ENCODE measurements at places on chromosomes 3 and 15.
A peak's percentile ranks its signal among the peaks of the same experiment; 100 is the strongest.

- no peak for DNase-seq
Observed at GRCh38 chr15:29998033-29998432, 84.7 kb upstream of the GOLGA8J start.

DNA sequence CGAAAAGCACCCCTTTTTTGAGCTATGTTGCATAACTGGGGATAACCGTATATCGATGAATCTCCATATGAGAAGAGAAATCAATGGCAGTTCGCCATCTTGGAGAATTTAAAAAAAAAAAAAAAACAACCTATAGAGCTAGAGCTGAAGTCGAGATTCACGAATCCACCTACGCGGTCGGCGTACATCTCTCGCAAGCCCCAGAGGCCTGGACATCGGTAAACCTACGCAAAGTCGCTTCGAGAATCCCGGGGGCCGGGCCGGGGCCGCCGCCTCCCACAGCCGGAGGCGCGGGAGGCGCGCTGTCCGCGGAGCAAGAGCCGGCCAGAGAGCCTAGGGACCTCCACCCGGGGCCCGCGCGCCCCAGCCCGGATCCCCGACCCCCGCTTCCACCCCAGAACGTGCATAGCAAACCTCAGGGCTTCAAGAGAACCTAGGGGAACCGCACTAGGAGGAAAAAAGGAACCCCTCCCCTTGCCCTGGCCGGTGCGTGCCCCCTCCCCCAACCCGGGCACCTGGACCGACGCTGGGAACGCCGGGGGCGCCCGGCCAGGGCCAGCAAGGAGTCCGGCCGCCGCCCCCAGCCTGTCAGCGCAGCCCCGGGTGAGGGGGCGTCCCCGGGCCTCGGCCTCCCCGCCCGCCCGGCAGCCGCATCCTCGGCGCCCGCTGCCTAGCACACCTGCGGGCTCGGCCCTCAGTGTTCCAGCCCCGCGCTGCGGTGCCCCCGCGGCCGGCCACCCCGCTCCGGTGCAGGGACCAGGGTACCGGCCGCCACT, 567 bp downstream of the PFN2 start:
- no peak for DNase-seq

DNA sequence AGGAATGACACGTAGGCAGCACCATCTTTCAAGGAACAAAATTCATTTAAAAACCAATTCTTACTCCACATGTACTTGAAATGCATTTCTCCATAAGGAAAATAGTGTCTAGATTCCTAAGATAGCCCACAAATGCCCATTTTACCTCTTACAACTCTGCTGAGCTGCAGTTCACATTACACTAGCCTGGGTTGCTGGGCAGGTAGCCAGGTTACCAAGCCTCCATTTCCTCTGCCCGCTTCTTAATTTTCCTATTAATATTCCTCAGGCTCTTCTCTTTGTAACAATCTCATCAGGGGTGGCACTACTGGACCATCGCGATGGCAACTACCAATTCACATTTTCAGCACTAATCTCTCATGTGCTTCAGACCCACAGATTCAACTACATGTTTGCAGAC, 10.8 kb downstream of the ATP13A3 start:
- DNase-seq = no peak

- peak; percentile 78 for DNase-seq
Observed at GRCh38 chr3:138348754-138349739, 668 bp downstream of the MRAS start.

GRCh38 chr15:73233623-73234022, 135.1 kb downstream of the HCN4 start:
- DNase-seq = no peak

GRCh38 chr3:99084826-99085225, 183.3 kb upstream of the DCBLD2 start:
- DNase-seq = no peak

- DNase-seq = no peak
Observed at GRCh38 chr15:27679731-27680471, 419.2 kb downstream of the OCA2 start.

DNA sequence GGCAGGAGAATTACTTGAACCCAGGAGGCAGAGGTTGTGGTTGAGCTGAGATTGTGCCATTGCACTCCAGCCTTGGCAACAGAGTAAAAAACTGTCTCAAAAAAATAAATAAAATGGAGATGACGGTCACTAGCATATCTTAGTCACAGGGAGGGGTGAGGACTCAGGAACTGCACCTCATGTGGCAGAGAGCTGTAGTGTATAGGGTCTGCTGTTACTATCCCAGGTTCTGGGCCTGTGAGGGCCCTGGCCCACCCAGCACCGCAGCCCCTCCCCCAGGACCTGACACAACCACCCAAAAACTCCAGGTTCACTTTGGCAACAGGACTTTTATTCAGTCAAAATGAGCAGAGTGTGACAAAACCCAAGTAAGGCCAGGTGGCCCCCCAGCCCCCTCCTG, 22.3 kb downstream of the RNU5B-1 start:
- DNase-seq = no peak

GRCh38 chr15:60299452-60300047, 98.2 kb downstream of the ANXA2 start:
- no peak for DNase-seq

- DNase-seq = no peak
Observed at GRCh38 chr3:149613988-149614387, 43.8 kb downstream of the WWTR1 start.

- no peak for DNase-seq
Observed at GRCh38 chr15:77181305-77182074, 110.6 kb upstream of the TSPAN3 start.

All from NB4 (cell line).